ENCODE measurements at places on chromosomes 13 and 19. TPM values are rescaled to one million over a fixed set of nuclear protein-coding genes. Genes with fewer than 3 reads are reported as not detected.

- DNase-seq: no peak
Observed at GRCh38 chr13:99435998-99436397, 65.3 kb upstream of the TM9SF2 start.

- no peak for DNase-seq
Observed at GRCh38 chr13:76703216-76703615, 183.0 kb downstream of the KCTD12 start.

GRCh38 chr19:53844849-53845246 is 20.7 kb upstream of the NLRP12 start:
- DNase-seq: no peak

- peak; percentile 80 for DNase-seq
Observed at GRCh38 chr19:10454267-10454666, 33.9 kb downstream of the PDE4A start.

- DNase-seq: no peak
Observed at GRCh38 chr19:10852098-10852800, 4.0 kb downstream of the C19orf38 start.

Gene ZNF792
- total RNA-seq: 7.6 TPM

All from H9 (cell line).